ENCODE measurements at places on chromosomes 5 and 9.

DNA sequence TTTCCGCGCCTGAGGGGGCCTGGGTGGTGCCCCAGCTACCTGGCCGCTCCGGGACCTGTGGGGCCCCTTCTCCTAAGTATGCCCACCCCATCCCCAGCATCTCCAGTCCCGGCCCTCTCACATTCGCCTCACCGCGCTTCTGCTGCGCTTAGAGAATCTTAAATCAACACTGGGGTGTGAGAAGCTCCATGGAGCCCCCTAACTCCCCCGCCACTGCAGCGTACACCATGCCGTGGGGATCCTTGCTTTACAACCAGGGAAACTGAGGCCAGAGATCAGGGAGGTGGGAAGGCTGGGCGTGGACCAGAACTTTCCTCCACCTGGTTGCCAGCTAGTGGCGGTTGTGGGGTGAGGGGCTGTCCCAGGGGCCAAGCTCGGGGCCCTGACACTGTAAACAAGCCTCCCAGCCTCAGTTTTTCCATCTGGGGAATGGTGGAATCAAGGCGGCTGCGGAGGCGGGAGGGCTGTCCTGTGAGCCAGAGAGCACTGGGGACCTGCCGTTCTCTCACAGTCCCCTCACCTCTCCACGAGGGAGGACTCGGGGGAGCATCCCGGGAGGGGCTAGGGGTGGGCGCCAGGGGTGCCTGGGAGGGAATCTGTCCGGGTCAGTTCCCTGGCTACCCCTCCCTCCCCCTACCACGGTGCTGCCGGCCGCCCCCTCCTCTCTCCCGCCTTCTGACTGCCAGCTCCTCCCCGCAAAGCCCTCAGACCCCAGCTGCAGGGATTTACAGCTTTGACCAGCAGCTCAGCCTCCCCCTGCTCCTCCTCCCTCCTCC, 161.2 kb downstream of the C9orf50 start:
- no peak for DNase-seq

DNA sequence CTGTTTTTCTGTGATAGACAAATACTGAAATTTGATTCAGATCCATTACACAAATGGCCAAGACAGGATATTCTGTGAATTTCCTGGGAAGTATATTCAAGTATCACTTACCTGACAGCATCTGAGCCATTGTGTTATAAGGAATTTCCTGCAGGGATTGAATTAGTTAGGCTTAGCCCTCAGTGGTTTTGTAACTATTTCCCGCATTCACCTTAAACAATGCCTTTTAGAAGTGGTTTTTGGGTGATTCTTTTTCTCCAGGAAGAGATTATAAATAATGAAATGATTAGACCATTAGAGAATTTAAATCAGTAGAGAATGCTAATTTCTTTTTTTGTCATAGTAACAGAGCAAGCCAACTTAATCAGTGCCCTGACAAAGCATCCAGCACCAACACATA, 30.6 kb downstream of the ITGA1 start:
- DNase-seq, result no peak

- no peak for DNase-seq
Measured at GRCh38 chr9:3018691-3019230, 174.9 kb upstream of the PUM3 start.

GRCh38 chr5:142313275-142313674, 11.5 kb downstream of the SPRY4 start:
- DNase-seq, result no peak

- no peak for DNase-seq
Measured at GRCh38 chr9:109192732-109193361, 25.8 kb upstream of the FRRS1L start.

- DNase-seq, result no peak
Measured at GRCh38 chr9:124020520-124021384, 9.2 kb downstream of the LHX2 start.

GRCh38 chr9:38390851-38391250, 1.7 kb upstream of the ALDH1B1 start:
- DNase-seq, result no peak

DNA sequence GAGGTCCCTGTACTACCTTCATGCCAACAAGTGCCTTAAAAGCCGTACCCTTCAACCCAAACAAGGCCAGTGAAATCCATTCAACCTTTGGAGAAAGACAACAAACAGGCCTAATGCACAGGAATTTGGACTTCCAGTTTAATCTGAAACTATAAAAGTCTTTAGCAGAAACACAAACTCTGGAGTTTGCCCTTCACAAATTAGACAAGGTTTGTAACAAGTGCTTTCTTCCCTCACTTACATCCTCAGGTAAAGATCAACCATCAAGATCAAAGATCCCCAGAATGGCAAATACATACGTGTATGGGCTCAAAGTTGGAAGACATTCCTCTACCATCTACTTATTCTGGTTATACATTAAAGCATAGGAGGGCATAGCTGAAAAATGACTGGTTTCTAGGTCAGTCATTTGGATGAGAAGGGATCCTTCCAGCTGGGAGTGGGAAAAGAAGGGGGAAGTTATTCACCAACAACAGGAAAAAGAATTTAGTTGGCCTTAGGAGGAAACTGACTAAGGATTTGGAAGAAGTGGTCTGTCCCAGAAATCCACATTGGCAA, 2.0 kb downstream of the DAB2 start:
- DNase-seq, result no peak

GRCh38 chr5:150515446-150515845, 7.5 kb downstream of the NDST1 start:
- no peak for DNase-seq

- no peak for DNase-seq
Measured at GRCh38 chr9:3447788-3448187, 78.0 kb downstream of the RFX3 start.

DNA sequence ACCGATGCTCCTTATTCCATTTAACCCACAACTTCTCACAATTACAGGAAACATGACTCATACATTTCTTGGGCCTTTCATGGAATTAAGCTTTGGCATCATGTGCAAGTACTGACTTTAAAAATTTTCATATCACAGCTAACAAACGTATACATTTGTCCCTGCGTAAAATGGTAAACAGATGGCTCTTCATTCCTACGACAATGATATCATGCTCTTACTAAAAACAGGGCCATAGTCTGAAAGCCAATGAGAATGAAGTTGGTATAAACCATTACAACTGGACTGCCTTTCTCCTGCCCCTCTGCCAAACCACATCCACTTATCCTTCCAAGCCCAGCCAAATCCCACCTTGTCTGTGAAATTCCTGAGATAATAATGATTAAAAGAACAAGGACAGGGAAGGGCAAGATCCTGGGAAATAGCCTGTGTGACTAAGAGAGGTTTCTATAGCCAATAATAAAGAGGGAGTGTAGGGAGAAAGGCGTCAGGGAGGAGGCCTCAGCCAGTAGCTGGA, 44.9 kb upstream of the ZNF366 start:
- no peak for DNase-seq

DNA sequence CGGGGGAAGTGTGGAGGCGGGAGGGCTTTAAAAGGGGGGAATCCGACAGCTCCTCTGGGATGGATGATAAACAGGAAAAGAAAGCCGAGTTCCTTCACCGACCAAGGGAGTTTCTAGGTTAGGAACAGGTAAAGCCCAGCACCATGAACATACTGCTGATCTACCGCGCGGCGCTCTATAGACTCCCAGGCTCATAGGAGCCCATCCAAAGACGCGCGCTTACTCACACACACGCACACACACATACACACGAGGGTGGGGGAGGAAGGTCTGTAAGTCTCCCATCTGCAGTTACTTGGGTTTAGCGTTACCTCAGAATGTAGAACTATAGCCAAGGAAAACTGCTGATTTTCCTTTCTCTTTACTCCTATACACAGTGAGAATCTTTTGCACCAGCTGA, 2.6 kb upstream of the GABRB2 start:
- DNase-seq, result no peak

GRCh38 chr5:124960266-124960665, 213.8 kb upstream of the ZNF608 start:
- no peak for DNase-seq

DNA sequence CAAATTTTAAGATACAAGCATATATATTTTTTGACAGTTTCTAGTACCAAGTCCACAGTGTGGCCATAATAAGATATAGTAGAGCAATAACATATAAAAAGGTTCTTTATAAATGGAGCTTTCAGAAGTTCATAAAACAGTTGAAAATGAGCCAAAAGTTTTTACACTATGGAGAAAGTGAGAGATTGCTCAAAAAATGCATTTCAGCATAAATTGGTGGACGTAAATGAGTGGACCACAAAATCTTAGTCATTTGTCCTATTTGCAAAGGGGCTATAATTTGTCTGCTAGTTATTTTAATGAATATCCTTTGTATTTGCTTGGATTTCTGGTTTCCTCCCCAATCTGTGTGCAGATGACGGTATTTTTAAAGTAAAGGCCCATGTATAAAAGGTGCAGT, 159.4 kb upstream of the DAP start:
- no peak for DNase-seq

GRCh38 chr5:89972901-89973300, 436.7 kb downstream of the CETN3 start:
- DNase-seq, result no peak

DNA sequence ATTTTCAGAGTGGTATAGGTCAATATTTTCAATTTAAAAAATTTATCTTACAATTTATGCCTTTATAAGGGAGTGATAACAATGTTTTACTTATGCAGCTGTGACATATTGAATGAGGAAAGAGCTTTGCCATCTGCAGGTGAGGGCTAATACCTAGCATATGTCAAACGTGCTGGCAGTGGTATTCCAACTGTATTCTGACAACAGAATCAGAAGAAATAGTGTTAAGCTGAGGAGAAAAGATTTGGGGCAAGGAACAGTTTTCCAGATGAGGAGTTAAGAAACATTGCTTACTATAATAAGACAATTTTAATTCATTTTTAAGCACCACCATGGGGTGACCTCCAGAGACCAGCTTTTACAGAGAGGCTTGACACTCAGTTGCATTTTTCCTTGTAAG, 267.8 kb upstream of the ZNF608 start:
- no peak for DNase-seq

GRCh38 chr9:133347515-133347984, 381 bp downstream of the MED22 start:
- DNase-seq, result no peak

DNA sequence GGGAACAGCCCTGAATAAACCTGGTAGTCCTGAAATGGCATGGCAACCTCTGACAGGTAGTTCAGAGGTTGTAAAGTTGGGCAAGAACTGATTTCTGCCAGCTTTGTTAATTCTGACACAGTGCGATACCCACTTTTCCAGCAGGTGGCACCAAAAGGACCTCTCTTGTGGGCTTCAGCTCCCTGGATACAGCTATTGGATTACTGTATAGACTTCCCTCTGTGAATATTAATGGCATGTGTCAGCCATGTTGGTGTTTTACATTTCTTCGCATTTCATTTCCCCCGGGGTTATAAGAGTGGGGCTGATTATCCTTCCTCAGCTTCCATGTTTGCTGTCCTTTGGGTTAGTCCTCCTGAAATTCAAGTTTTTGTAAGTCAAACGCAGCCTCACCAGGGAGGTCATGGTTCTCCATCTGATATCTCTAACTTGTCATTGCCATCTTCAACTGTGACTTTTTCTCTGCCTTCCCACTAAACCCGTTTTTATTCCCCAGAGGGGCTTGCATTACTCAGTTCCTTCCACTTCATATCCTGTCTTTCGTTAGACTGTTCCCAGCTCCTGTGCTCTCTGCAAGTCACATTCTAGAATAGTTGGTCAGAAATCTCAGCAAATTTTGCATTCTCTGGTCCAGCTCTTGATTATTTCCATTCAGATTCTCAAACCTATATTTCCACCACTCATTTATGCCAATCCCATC, 135.6 kb downstream of the LIFR start:
- DNase-seq, result peak; percentile 14

GRCh38 chr5:113106821-113107220, 130.2 kb downstream of the DCP2 start:
- DNase-seq, result no peak

DNA sequence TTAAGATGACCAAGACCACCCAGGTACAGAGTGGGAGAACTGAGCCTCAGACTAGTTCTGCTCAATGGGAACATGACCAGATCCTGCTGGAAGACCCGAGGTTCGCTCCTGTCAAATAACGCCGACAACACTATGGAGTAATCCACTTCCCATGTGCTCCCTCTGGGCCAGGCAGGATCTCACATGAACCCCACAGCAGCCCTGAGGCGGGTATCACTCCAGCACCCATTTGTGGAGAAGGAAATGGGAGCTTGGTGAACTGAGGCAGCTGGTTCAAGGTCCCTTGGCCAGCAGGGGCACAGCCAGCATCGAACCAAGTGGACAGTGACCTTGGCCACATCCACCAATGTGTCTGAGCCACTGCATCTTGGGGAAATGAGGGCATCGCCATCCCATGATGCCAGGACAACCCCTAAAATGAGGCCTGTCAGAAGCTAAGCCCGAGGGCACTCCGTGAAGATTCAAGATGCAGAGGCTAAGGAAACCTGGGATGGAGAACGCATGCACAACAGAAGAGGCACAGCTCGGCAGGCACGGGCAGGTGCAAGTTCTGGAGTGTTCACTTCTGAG, 8.5 kb downstream of the ANKS6 start:
- no peak for DNase-seq

- DNase-seq, result no peak
Measured at GRCh38 chr9:20044686-20045085, 255.8 kb upstream of the SLC24A2 start.
